ENCODE measurements at places on chromosomes 4 and X.

- DNase-seq: no peak
These were observed 288.0 kb downstream of the SH2D1A start for GRCh38 chrX:124634363-124634762.

- no peak for DNase-seq
These were observed 228.9 kb upstream of the RPS6KA3 start for GRCh38 chrX:20495575-20495974.

DNA sequence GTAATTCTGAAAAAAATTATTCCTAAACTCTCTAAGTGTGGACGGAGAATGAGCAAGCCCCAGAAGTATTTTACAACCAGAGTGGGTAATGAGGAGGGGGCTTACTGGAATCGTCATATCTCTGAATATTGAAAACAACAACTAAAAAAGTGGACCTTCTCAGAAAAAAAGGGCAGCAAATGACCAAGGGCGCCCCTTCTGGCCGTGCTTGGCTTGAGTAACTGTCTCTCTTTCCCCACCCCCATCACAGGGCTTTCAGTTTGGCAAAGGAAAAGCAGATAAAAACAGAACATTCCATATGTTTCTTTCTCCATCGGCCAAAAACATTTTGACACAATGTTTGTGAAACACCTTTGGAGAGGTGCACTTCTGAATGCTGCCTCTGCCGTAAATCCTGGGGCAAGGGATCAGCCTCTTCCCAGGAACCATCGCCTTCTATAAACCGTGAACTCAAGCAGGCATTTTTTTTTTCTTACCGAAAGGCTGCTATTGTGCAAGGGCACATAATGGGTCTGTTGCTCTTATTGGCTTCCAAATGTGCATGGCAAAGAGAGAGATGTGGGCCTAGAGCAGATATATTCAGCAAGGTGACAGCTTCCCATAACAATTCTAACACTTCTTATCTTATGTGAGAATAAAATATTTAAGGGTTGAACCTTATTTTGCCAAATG, 115.4 kb downstream of the PARM1 start:
- DNase-seq: no peak

DNA sequence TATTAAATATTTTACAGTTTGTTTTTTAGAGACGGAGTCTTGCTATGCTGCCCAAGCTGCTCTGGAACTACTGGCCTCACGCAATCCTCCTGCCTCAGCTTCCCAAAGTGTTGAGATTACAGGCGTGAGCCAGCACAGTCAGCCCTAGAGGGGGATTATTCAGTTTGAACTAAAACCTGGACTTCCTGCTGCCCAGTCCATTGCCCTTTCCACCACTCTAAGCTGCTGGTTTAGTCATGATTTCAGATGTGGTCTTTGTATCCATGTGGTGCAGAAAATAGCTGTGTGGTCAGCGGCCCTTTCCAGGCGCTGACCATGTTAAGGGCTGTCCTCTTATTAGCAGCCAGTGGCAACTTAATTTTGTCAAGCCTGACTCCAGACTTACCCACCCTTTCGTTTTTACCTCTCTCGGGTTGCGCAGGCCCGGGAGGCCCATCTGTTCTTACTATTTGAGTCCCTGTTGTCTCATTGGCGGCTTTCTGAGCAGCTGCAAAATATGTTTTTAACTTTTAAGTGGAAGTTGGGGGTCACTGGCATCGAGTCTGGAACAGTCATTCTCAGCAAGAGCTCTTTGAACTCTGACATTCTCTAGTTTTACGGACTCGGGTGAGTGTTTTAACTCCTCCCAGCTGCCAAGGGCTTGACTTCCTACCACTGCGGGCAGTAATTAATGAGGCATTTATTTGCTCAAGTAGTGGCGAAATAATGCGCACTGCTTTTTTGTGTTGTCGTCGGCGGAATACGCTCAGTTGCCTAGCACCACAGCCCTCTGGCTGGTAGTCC, 773 bp upstream of the VMA21 start:
- DNase-seq: no peak

GRCh38 chr4:166941629-166942028, 292.7 kb downstream of the SPOCK3 start:
- DNase-seq: no peak

- no peak for DNase-seq
These were observed 103.1 kb upstream of the MAP9 start for GRCh38 chr4:155479835-155480234.

- no peak for DNase-seq
These were observed 56.8 kb downstream of the SMIM20 start for GRCh38 chr4:25970691-25971432.

GRCh38 chr4:146273204-146273901, 59.0 kb downstream of the REELD1 start:
- DNase-seq: no peak

DNA sequence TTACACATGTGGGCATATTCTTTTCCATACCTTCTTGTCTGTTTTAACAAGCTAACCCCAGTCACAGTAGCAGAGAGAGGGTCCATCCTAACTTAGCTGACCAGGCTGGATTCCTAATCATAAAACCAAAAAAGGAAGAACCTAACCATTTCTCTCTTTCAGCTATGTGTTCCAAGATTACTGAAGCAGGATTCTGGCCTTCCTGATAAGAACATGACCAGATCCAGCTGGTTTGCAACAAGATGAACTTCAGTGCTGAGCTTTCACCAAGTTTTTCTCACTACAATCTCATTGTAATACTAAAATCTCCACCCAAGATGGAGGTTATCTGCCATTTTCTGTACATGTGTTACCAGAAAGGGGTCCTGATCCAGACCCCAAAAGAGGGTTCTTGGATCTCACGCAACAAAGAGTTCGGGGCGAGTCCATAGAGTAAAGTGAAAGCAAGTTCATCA, 20.4 kb upstream of the UBA6 start:
- DNase-seq: no peak

GRCh38 chr4:158046345-158046744, 126.5 kb downstream of the GASK1B start:
- no peak for DNase-seq

GRCh38 chr4:148214529-148215166, 227.6 kb downstream of the NR3C2 start:
- DNase-seq: no peak
